Left lung (tissue), 14 donors: ENCODE measurements at places on chromosomes 6 and 20.
A peak's percentile ranks its signal among the peaks of the same experiment; 100 is the strongest.

GRCh38 chr6:40022867-40023266 lies 88.6 kb upstream of the MOCS1 start:
- no peak overlapping the region for H3K27ac ChIP-seq
- H3K36me3 ChIP-seq: no peaks in the 10 kb centered on the region
- no peak overlapping the region for H3K4me3 ChIP-seq
- DNase-seq: no peak
- H3K27me3 ChIP-seq: no peaks in the 10 kb centered on the region
- no peaks in the 10 kb centered on the region for H3K4me1 ChIP-seq

GRCh38 chr6:16249971-16250370 lies 11.6 kb downstream of the GMPR start:
- H3K4me1 ChIP-seq: no peaks in the 10 kb centered on the region
- H3K27me3 ChIP-seq: no peaks in the 10 kb centered on the region
- no peak overlapping the region for H3K4me3 ChIP-seq
- no peaks in the 10 kb centered on the region for H3K36me3 ChIP-seq
- no peak for DNase-seq

- H3K36me3 ChIP-seq: no peaks in the 10 kb centered on the region
- DNase-seq: peak; percentile 26
- H3K27ac ChIP-seq: no peak overlapping the region
- no peaks in the 10 kb centered on the region for H3K4me1 ChIP-seq
These were observed 317.1 kb downstream of the ESR1 start for GRCh38 chr6:152124429-152125074.

GRCh38 chr6:129667621-129668020 lies 42.4 kb downstream of the ARHGAP18 start:
- H3K4me1 ChIP-seq: peaks cover 38% of the 10 kb centered on the region
- no peak overlapping the region for H3K27ac ChIP-seq
- H3K36me3 ChIP-seq: no peaks in the 10 kb centered on the region
- no peak overlapping the region for H3K4me3 ChIP-seq

DNA sequence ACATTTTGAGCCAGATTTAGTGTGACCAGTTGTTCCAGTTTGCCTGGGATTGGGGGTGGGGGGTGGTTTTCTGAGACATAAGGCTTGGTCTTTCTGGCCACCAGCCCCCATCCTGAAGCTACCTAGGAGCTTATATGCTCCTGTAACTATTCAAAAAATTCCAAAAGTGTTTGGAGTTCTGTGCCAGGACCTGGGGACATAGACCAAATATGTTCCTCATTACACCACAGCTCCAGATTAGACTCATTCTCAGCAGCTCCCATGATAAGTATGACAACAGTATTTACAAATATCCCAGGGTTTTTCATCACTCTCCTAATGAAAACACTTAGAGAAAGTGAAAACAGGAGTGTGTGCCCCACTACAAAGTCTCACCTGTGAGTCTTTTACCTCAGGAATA lies 37.8 kb upstream of the RNF144B start:
- no peak overlapping the region for H3K27ac ChIP-seq
- DNase-seq: no peak
- no peaks in the 10 kb centered on the region for H3K27me3 ChIP-seq
- no peak overlapping the region for H3K4me3 ChIP-seq
- no peaks in the 10 kb centered on the region for H3K36me3 ChIP-seq

DNA sequence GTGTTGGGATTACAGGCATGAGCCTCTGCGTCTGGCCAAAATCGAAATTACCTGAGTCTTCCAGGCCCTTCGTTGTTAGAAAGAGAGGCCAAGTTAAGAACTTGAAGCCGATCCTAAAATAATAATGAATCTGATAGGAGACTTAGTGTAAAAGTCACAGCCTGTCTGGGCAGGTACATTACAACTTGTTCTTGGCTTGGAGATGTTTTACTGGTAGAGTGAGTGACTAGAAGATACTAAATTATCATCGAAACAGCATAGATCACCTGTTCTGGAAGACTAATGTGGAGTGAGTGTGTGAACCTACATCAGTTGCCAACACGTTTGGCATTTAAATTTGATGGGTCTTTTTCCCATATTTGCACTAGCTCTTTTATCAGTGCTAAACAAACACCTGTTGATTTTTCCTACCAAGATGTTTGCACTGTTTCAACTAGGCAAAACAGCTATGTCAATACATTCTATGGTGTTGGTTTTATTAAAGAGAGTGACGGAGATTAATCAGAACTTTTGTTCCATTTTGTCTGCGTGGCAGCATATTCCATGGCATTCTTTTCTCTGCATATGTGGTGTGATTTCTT lies 4.6 kb upstream of the TMEM217 start:
- DNase-seq: no peak
- peaks cover 6% of the 10 kb centered on the region for H3K4me1 ChIP-seq
- H3K36me3 ChIP-seq: no peaks in the 10 kb centered on the region
- H3K27me3 ChIP-seq: no peaks in the 10 kb centered on the region
- no peak overlapping the region for H3K4me3 ChIP-seq

- no peaks in the 10 kb centered on the region for H3K4me1 ChIP-seq
- H3K4me3 ChIP-seq: no peak overlapping the region
- no peaks in the 10 kb centered on the region for H3K36me3 ChIP-seq
- H3K27ac ChIP-seq: no peak overlapping the region
These were observed 15.9 kb upstream of the FANCE start for GRCh38 chr6:35436071-35436857.

DNA sequence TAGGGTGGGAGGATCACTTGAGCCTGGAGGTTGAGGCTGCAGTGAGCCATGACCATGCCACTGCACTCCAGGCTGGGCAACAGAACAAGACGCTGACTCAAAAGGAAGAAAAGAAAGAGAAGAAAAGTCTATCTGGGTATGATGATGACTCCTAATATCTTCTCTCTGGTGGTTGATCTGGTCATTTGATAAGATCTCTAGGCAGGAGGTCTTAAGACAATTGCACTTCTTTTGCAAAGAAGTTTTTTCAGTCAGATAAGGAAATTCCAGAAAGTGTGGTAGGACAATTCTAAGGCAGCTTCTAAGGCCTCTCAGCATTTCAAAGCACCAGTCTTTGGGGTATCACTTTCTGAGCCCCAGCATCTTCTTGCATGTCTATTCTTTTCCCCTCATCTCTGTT lies 7.7 kb upstream of the AIF1 start:
- no peaks in the 10 kb centered on the region for H3K36me3 ChIP-seq
- DNase-seq: no peak
- H3K27ac ChIP-seq: no peak overlapping the region
- no peaks in the 10 kb centered on the region for H3K27me3 ChIP-seq
- H3K4me1 ChIP-seq: no peaks in the 10 kb centered on the region

GRCh38 chr6:20600831-20601230 lies 66.6 kb downstream of the CDKAL1 start:
- H3K27ac ChIP-seq: no peak overlapping the region
- H3K4me3 ChIP-seq: no peak overlapping the region
- no peak for DNase-seq
- no peaks in the 10 kb centered on the region for H3K27me3 ChIP-seq
- no peaks in the 10 kb centered on the region for H3K4me1 ChIP-seq

GRCh38 chr20:10402938-10403608 lies 30.9 kb downstream of the MKKS start:
- H3K4me1 ChIP-seq: no peaks in the 10 kb centered on the region
- H3K27ac ChIP-seq: no peak overlapping the region
- H3K36me3 ChIP-seq: peaks cover 33% of the 10 kb centered on the region
- no peak overlapping the region for H3K4me3 ChIP-seq
- H3K27me3 ChIP-seq: no peaks in the 10 kb centered on the region
- DNase-seq: no peak

DNA sequence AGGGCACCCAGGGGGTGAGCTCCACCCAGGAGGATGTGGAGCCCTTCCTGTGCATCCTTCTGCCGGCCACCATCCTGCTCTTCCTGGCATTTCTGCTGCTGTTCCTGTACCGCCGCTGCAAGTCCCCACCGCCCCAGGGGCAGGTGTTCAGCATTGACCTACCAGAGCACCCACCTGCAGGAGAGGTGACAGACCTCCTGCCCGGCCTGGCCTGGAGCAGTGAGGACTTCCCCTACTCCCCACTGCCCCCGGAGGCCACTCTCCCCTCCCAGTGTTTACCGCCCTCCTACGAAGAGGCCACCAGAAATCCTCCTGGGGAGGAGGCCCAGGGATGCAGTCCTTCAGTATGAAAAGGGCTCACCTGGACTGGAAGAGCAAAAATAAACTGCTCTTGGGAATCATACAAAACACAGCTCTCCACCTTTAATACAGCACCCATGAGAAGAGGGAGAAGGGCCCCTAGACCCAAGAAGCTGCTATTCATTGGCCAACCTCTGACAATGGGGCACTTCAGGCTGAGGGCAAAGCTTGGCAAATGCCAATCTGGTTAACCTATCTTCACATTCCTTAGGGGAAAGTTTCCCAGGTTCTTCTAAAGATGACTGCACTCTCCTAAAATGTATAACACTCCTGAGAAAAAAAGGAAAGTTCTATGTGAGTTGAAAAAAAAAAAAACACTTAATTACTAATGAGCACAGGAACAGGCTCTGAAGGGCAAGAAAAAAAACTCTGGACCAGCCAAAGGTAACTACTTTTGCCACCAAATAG lies 5.0 kb downstream of the SMIM28 start:
- H3K27me3 ChIP-seq: no peaks in the 10 kb centered on the region
- peak; percentile 74 for DNase-seq
- H3K27ac ChIP-seq: no peak overlapping the region
- H3K36me3 ChIP-seq: no peaks in the 10 kb centered on the region
- H3K4me1 ChIP-seq: no peaks in the 10 kb centered on the region
- H3K4me3 ChIP-seq: no peak overlapping the region

DNA sequence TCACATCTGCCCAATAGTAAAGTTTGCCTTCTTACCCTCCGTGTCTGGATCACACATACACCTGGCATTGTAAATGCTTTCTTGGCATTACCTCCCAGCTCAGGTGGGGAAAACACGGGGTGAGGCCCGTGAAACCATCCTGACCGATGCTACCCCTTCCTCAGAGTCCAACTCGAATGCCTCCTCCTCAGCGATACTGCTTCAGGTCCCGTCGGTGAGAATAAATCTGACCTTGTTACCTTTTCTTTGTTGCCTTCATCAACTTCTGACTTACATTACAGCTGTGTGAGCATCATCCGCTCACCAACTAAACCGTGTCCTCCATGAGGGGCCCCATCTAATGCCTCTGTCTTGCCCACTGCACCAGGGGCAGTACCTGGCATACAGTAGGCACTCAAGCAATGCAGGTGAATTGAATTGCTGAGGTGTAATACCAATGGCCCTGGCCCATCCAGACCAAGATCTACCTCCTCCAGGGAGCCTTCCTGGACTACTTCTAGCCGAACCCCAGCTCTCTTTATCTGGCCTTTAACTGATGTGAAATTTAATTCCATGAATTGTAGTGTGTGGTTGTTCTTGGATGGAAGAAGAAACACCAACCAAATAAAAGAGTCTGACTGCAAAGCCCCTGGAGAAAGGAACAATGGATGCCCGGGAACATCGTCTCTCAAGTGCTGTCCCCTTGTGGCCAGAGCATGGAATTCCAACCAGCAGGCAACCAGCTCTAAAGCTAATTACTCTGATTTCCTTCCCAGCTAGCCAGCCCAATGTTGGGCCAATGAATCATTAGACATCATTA lies 141.5 kb downstream of the ANKRD60 start:
- H3K36me3 ChIP-seq: no peaks in the 10 kb centered on the region
- DNase-seq: peak; percentile 15
- no peak overlapping the region for H3K4me3 ChIP-seq
- no peaks in the 10 kb centered on the region for H3K4me1 ChIP-seq
- H3K27me3 ChIP-seq: no peaks in the 10 kb centered on the region
- no peak overlapping the region for H3K27ac ChIP-seq

- no peak overlapping the region for H3K27ac ChIP-seq
- H3K36me3 ChIP-seq: no peaks in the 10 kb centered on the region
- DNase-seq: no peak
- no peak overlapping the region for H3K4me3 ChIP-seq
These were observed 6.1 kb downstream of the C20orf173 start for GRCh38 chr20:35523298-35523888.

- H3K27ac ChIP-seq: no peak overlapping the region
- no peak for DNase-seq
- no peaks in the 10 kb centered on the region for H3K27me3 ChIP-seq
- no peak overlapping the region for H3K4me3 ChIP-seq
- no peaks in the 10 kb centered on the region for H3K36me3 ChIP-seq
These were observed 14.7 kb upstream of the PXDC1 start for GRCh38 chr6:3766214-3766613.

- DNase-seq: no peak
- no peak overlapping the region for H3K4me3 ChIP-seq
- H3K4me1 ChIP-seq: no peaks in the 10 kb centered on the region
- no peaks in the 10 kb centered on the region for H3K27me3 ChIP-seq
- H3K36me3 ChIP-seq: no peaks in the 10 kb centered on the region
- no peak overlapping the region for H3K27ac ChIP-seq
These were observed 107.9 kb downstream of the DCDC2 start for GRCh38 chr6:24249926-24250325.

- H3K4me3 ChIP-seq: no peak overlapping the region
- H3K36me3 ChIP-seq: no peaks in the 10 kb centered on the region
- H3K4me1 ChIP-seq: no peaks in the 10 kb centered on the region
- H3K27me3 ChIP-seq: no peaks in the 10 kb centered on the region
- DNase-seq: no peak
These were observed 1287.2 kb upstream of the CITED2 start for GRCh38 chr6:140661691-140662090.

GRCh38 chr6:38676236-38676973 lies 26.5 kb downstream of the GLO1 start:
- peaks cover 39% of the 10 kb centered on the region for H3K36me3 ChIP-seq
- DNase-seq: no peak
- no peaks in the 10 kb centered on the region for H3K27me3 ChIP-seq
- H3K4me1 ChIP-seq: no peaks in the 10 kb centered on the region

- H3K27ac ChIP-seq: no peak overlapping the region
- peaks cover 13% of the 10 kb centered on the region for H3K4me1 ChIP-seq
- no peak for DNase-seq
- H3K36me3 ChIP-seq: no peaks in the 10 kb centered on the region
These were observed 27.9 kb downstream of the KAT14 start for GRCh38 chr20:18165553-18165952.

DNA sequence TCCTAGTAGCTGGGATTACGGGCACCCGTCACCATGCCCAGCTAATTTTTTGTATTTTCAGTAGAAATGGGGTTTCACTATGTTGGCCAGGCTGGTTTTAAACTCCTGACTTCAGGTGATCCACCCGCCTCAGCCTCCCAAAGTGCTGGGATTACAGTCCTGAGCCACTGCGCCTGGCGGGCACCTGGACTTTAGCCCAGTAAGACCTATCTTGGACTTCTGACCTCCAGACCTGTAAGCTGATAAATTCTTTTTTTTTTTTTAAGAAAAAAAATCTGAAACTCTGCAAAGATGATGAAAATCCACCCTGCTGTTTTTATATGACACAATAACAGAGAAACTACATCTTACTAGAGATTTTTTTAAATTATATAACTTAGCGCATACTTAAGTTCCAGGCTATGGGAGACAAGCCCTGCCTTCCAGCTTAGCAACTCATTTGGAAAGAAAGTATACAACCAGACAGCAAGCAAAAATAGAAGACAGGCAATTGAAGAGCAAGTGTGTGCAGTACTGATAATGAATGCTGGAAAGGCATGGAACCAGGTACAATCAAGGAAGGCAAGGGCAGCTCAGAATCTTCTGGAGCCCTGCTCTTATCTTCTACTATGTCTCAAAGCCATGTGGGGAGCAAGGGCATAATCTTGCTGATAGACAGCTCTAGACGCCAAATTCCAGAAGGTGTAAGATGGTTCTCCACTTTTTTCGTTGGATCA lies 104.2 kb downstream of the CD83 start:
- H3K36me3 ChIP-seq: no peaks in the 10 kb centered on the region
- DNase-seq: no peak
- H3K27me3 ChIP-seq: no peaks in the 10 kb centered on the region
- no peak overlapping the region for H3K4me3 ChIP-seq
